ENCODE measurements at places on chromosomes 1 and 21.

GRCh38 chr1:152954436-152954835 lies 7.4 kb downstream of the SPRR5 start:
- no peak for DNase-seq

DNA sequence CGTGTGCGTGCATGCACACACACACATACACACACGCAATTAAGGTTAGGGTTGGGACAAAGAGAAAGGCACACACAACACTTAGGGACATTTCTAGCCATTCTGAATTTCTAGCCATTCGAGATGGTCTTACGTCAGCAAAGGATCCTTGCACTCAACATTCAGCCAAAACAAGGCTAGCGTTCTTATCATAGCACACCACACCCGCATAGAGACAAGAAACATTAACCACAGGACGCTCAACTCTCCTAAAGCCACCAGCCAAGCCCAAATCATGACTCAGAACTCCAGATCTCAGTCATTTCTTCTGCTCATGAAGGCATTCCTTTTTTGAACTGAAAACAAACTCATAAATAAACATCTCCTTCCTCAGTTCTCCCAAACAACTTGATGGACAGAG lies 106.8 kb downstream of the LMO4 start:
- no peak for DNase-seq

GRCh38 chr1:83641206-83641658 lies 357.7 kb downstream of the TTLL7 start:
- DNase-seq: no peak

- no peak for DNase-seq
Observed at GRCh38 chr21:28936036-28936435, 56.6 kb downstream of the LTN1 start.

- DNase-seq: no peak
Observed at GRCh38 chr1:159914252-159915018, 10.9 kb downstream of the TAGLN2 start.

- DNase-seq: no peak
Observed at GRCh38 chr1:152458384-152459185, 44.5 kb upstream of the CRNN start.

- DNase-seq: no peak
Observed at GRCh38 chr1:160284220-160284781, 632 bp downstream of the PEX19 start.

DNA sequence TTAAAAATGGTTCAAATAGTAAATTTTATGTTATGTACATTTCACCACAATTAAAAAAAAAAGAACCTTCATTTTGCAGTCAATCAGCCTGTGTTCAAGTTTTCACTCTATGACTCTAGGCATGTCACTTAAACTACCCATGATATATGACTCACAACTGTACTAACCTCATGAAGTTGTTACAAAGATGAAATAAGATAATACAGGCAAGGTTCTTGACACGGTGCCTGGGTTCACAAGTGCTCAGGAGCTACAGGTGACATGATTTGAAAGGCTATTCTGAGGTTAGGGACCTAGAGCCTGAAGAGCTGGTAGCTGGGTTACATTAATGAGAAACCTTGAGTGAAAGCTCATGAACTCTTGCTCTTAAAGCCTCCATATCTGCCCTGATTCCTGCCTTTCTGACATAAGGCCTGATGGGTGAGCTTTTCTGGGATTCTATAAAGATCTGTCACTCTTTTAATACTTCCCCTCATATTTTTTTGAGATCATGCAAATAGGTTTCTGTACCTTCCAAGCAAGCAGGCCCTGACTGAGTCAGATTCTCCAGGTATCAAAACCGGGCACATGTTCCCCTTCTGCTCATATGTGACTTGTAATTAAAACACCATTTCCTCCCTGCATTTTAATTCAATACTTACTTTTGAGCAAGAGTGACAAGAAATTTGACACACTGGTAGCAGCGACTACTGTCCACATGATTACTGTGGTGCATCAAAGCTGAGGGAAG lies 34.0 kb downstream of the PCSK9 start:
- DNase-seq: no peak

DNA sequence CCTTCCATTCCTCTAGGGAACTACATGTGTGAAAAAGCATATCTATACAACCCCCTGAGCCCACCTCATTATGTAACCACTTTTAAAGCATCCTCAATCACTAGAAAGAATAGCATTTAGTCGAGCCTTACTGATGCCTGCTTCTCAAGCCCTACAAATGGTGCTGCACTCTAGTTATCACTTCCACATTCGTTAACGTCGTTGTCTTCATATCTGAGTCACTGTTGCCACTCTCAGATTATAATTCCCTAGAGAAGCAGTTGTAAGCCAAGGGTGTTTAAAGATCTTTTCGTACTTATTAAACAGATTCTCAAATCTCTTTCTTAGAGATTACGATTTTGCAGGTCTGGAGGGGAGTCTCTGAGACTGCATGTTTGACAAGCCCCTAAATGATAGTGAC lies 16.5 kb downstream of the ATP1B1 start:
- DNase-seq: no peak

GRCh38 chr1:117612517-117613248 lies 6.8 kb downstream of the TENT5C start:
- no peak for DNase-seq

DNA sequence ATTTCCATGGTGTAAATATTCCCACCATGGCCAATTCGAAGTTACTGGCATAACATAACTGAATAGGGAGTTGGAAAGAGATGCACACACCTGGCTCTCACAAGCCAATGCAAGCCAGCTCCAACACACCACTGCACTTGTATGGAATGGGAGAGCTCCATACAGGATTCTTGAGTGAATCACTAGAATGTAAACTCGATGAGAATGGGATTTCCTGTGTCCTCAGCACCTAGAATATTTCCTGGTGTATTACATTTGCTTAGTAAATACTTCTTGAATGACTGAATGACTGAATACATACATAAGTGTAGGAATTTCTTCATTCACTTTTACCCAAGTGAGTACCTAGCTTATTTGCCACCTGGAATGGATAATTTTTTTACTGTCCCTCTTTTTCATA lies 16.2 kb upstream of the PPIE start:
- DNase-seq: no peak

- DNase-seq: no peak
Observed at GRCh38 chr1:88265606-88266005, 418.5 kb upstream of the PKN2 start.

Measured in chondrocyte (in vitro differentiated cells).